ENCODE measurements at places on chromosomes 4 and X.

GRCh38 chrX:78075787-78076389 is 28.2 kb upstream of the PGK1 start:
- no peak for DNase-seq

GRCh38 chr4:83257811-83258210 is 26.8 kb downstream of the COQ2 start:
- DNase-seq: no peak

DNA sequence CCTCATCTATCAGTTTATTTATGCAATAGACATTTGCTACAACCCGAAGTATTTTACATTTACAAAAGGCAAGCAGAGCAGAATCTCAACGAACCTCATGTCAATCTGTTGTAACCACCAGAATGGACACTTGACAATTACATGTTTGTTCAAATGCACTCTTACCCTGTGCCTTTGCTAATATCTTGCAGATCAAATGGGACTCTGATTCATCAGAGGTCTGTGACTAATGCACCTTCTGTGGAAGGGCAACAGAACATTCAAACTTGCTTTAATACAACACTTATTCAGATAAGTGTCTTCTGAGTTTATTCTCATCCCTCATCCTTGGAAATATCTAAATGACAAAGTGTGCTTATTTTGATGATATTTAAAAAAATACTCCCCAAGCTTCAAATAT is 644.7 kb upstream of the PCDH10 start:
- DNase-seq: no peak

DNA sequence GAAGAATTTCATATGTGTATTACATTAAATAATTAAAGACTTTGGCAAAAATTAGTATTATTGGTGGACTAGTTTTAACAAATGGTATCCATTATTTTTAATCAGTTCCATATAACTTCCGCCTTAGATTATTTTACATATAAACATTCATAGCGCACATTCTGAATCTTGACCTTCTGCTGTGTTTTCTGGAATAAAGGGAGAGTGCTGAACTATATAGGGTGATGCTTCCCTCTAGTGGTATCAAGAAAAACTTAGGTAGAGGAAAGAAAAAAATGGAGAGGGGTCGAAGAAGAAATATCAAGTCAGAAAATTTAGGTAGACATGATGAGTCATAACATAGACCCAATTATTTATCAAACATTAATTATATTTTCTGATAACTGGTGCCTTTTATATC is 155.6 kb upstream of the PACRGL start:
- DNase-seq: no peak

DNA sequence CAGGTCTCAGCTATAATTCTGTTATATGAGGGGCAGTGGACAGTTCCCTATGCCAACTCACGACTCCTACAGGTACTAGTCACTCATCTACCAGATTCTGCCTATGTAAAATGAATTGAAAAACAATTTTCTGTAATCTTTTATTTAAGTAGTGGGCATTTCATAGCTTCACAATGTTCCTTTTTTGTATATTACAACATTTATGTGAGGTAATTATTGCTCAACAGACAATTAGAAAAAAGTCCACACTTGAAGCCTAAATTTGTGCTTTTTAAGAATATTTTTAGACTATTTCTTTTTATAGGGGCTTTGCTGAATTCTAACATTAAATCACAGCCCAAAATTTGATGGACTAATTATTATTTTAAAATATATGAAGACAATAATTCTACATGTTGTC is 20.4 kb downstream of the EREG start:
- DNase-seq: no peak

GRCh38 chrX:93259029-93259428 is 414.3 kb downstream of the NAP1L3 start:
- DNase-seq: no peak

DNA sequence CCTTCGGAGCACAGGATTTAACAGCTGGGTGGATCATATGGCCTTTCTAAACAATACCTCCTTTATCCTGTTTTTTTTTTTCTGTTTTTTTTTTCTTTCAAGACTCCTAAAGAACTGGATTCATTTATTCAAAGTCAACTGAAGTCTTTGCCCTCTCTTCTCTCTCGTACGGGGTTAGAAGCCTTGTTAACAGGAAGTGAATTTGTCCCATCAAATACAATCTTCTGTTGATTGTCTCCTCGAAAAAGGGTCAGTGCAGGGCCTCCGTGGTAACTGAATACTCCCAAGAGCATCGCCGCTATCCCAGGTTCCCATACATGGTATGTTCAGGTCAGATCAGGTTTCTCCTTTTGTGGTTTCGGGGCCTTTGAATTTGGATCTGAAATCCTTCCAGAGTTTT is 1.8 kb upstream of the TMEM128 start:
- no peak for DNase-seq

Measured in CD4-positive, alpha-beta T cell treated with Interleukin-12 subunit alpha and Interleukin-12 subunit beta, for 1 hour (primary cell).